ENCODE measurements at places on chromosomes 5 and 9.

DNA sequence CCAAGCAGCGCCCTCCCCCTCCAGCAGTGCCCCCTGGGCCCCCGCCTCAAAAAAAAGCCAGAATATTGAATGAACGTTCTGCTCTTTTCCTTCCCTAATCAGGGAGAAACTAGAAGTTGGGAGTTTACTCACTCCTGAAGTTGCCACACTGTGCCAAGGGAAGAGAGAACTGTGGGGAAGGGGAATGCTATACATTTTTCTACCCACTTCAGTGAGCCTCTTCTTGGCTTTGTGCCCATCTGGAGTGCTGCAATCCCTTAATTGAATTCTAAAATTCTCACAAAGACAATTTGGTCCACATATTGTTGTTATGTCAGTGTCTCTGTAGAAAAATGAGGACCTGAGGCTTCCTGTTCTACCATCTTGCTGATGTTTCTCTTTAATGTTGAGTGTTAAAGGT, 443.7 kb downstream of the DIRAS2 start:
- no peak for DNase-seq

DNA sequence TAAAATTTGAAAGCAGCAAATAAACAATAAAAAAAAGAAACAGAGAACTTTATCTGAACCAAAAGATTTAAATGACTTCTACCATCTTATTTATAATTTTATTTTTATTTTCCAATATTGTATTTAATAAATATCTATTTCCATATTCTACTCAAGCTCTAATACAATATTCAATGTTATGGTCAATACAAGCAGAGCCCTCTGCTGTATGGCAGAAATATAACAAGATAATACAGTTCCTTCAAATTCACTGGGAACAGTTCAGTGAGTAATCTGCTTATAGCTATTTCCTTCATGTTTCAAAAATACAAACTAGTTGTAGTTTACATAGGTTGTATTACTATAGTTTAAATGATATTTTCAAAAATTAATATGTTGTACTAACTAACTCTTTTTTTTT, 332.7 kb downstream of the PRDM9 start:
- DNase-seq = no peak

GRCh38 chr5:10667431-10668057, 93.5 kb downstream of the DAP start:
- no peak for DNase-seq

GRCh38 chr5:59746241-59746765, 147.2 kb downstream of the PDE4D start:
- no peak for DNase-seq

Measured in stimulated activated CD4-positive, alpha-beta T cell treated with anti-CD3 and anti-CD28 coated beads, Interleukin-4, amount 100 ng/mL, for 48 hours (primary cell).